ENCODE measurements at places on chromosomes 2 and 18. TPM values are rescaled to one million over a fixed set of nuclear protein-coding genes. Genes with fewer than 3 reads are reported as not detected.

ANAPC1 gene
- total RNA-seq, result 40.8 TPM

- DNase-seq, result no peak
Measured at GRCh38 chr2:31785876-31786275, 205.1 kb upstream of the SRD5A2 start.

EFHD1 gene
- 1.9 TPM for total RNA-seq

- DNase-seq, result no peak
Measured at GRCh38 chr2:187545238-187545751, 8.9 kb downstream of the TFPI start.

- DNase-seq, result no peak
Measured at GRCh38 chr18:44562986-44563385, 117.7 kb upstream of the SETBP1 start.

GRCh38 chr2:188878716-188879115 lies 95.5 kb upstream of the COL3A1 start:
- no peak for DNase-seq

POMC gene
- 0.58 TPM for total RNA-seq

GRCh38 chr2:176104316-176105077 lies 2.6 kb upstream of the HOXD11 start:
- no peak for DNase-seq

UGT1A5 gene
- not detected for total RNA-seq

IL18RAP gene
- not detected for total RNA-seq

DNA sequence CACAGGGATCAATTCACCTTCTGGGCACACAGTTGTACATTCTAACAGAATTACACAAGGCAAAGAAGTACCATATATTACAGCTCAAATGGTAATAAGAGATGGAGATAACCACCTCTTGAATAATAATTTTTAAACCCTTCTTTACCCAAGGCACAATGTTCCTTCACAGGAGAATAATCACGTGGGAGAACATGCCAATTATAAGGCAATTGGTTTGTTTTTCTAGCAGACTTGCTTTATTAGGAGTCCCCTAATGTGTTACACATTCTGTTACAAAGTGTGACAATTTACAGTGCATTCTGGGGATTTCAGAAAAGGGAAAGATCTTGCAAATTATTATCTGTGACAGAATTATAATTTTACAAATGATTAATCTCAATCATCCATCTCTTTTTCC lies 380.3 kb downstream of the RND3 start:
- DNase-seq, result no peak

HOXD13 gene
- total RNA-seq, result not detected

DNA sequence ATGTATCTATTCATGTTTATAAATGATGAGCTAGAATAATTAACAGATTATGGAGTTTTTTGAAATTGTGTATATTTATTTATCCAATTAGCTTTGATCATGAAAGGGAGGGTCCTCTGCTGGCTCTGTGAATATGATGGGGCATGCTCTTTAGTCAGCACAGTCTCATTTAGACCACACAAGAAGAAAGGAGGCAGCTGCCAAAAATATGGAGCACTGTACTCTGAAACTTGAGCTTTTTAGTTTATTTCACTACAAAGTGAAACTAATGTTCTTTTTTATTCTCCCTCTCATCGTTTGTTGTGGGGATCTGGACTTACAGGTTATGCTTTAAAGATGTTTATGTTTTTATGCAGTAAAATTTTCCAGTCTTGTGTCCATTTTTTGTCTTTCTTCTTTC lies 266.9 kb upstream of the GULP1 start:
- no peak for DNase-seq

UCN gene
- total RNA-seq, result 1.4 TPM

GRCh38 chr18:74963820-74964446 lies 245.0 kb downstream of the PTGR3 start:
- DNase-seq, result no peak

NEU2 gene
- not detected for total RNA-seq

DNA sequence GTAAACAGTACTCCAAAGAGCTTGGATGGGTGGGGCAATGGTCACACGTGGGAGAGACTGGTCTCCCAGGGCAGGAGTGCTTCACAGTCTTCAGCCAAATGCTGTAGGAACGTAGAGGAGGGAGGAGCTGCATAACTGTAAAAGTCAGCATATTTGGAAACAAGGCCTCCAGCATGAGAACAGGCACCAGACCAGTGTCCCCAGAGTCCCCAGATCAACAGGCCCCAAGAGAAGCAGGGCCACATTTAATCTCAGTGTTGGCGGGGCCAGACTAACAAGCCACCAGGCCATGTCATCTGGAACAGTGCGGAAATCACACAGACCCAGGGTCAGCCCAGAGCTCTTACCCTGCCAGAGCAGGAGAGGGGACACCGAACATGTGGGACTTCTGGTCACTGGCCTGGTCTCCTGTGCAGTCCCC lies 63.2 kb downstream of the ADCY3 start:
- DNase-seq, result no peak

B3GNT7 gene
- 0.44 TPM for total RNA-seq

DNA sequence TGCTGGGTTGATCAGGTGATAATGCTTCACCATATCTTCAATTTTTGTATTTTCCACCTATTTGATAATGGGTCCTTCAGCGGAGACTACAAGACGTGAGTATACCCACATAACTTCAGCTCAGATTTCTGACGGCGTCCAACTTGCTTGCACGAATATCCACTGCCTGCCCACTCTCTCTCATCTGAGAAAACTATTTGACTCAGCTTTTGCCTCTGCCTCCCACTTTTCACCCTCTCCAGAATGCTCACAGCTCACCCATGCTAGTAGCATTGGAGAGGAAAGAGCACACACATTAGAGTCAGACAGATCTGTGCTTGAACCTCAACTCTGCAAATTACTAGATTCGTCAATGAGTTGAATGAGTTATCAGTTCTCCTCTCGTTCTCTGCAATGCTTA lies 166.8 kb downstream of the BCL2 start:
- no peak for DNase-seq

ABCB11 gene
- 0.18 TPM for total RNA-seq

DNA sequence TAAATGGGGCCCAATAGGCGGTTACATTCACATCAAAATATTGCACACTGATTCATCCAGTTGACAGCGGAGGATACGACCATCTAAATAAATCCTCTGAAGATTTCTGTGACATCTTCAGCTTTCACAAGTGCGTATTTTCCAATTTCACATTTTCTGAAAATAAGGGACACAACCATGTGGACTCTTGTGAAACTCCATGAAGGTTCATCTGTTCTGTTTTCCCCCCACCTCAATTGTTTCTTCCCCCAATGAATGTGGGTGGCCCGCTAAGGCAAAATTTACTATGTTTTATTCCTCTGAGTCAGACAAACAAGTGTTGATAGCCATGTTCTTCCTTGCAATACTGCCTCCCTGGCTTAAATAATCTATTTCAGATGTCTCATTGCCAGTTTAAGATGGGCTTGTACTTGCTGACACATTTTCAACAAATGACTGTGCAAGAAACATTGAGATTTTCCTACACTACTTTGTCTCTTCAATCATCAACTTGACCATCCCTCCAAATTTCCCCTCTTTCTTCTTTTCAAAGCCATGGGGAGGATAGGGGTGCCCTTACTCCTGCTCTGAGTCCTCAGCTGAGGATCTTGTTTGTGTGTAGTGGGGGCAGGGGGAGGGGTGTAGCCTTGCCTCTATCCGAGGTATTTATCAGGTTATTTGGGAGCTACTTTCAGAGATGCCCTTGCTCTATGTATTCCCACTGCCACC lies 78.2 kb downstream of the BCL11A start:
- no peak for DNase-seq

GRCh38 chr2:108257757-108258331 lies 18.1 kb downstream of the SULT1C3 start:
- DNase-seq, result no peak

- DNase-seq, result no peak
Measured at GRCh38 chr2:17429130-17429529, 89.1 kb downstream of the RAD51AP2 start.

DNA sequence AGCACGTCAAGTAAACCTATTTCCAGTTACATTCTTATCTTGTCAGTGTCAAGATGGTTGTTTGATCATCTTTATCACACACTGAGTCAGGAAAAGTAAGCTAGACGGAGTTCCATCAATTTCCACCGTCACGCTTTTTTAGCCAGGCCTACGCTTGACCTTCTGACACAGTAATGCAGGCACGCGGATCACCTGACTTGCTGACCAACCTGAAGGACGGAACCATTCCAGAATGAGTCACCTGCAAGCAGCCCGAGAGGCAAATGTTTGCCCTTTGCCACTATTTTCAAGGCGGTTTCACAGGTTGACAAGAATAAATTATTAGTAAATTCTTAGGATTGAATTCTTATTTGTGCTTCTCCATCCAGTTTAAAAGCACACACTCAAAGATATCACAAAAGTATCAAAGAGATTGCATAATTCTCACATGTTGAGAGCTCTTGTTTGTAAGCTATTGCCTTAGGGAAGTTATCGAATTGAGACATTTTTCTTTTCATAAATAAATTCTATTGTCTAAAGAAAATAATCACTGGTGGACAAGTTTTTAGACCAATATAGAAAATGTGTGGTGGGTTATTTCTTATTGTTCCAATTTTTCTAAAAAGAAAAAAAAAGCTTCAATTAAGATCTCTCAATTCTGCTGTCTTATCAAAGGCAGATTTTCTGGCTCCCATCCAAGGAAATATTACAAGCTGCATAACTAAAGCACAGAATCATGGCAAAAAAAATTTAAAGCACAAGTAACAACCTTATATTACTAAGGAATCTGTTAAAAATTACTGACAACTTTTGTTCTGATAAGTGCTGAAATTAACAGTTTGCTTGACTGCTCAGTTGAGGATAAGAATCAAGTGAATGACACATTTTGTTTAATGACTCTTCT lies 31.9 kb downstream of the UXS1 start:
- DNase-seq, result no peak

DYNAP gene
- not detected for total RNA-seq

All from glomerular endothelial cell (primary cell).